Vein endothelial cell (primary cell): ENCODE measurements at places on chromosomes 1 and 21. TPM values are rescaled to one million over a fixed set of nuclear protein-coding genes. Genes with fewer than 3 reads are reported as not detected.

The ENTREP3 gene
- total RNA-seq: 8.2 and 9.5 TPM in 2 replicates

The KRTAP10-1 gene
- not detected in 2 replicates for total RNA-seq

The CHI3L2 gene
- not detected in 2 replicates for total RNA-seq

The TFF2 gene
- not detected in 2 replicates for total RNA-seq

The FAM43B gene
- not detected in 2 replicates for total RNA-seq
